HS-5 (cell line): ENCODE measurements at places on chromosomes 4 and X.

- DNase-seq: no peak
Observed at GRCh38 chr4:27251771-27252170, 391.1 kb downstream of the STIM2 start.

- DNase-seq: no peak
Observed at GRCh38 chr4:86775061-86775460, 74.1 kb downstream of the SLC10A6 start.

- DNase-seq: no peak
Observed at GRCh38 chrX:18041656-18042055, 179.0 kb downstream of the BEND2 start.

GRCh38 chrX:17596546-17597205, 140.6 kb upstream of the SCML1 start:
- no peak for DNase-seq

DNA sequence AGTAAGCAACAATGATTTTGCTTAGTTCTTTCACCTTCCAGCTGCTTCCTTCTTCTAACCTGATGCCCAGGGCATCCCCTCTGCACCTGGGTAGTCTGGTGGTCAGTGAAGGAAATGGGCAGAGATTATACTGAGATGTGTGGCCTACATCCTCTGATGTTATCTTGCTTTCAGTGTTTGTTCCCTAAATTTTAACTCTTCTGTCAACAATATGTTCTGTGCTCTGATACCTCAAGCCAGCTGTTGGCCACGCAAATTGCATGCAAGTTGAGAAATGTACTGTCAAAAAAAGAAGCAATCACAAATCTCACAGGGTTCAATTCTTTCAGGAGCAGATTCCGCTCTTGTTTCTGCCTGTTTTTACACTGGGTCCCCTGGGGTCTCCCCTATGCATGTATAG, 73.8 kb downstream of the FBXW7 start:
- DNase-seq: no peak

DNA sequence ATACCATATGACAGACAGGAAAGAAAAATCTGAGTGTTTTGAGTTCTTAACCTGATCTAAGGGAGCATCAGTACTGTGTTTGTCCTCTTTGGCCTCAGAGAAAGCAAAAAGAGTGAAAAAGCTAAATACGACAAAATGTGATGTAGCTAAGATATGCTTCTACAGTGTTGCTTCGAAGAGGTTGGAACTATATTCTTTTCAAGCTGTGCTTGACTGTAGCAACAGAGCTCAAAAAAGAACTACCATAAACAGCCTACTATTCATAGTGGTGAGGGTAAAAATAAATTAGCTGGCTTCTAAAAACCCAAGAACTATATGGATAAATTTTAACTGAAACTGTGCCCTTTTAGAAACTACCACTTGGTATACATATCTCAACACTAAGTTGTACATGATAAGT, 881.8 kb upstream of the PCDH10 start:
- no peak for DNase-seq

DNA sequence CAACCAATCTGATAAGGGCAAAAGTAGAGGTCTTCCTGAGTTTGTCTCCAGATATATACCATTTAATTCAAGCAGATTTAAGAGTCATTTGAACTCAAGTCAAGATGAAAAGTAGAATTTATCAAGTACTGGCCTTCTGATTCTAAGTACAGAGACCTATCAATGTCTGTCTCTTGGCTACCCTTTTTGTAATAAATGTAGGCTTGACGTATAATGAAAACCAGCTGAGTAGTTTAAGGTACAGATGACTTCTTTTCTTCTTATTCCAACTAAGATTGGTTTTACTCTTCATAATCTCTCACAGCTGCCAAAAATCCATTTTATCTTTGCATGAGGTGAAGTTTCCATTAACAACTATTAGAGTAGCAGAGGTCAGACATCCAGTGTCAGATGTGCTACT, 867.6 kb downstream of the FAT4 start:
- no peak for DNase-seq

GRCh38 chr4:76758290-76758882, 139.6 kb downstream of the SOWAHB start:
- DNase-seq: peak; percentile 59

- DNase-seq: no peak
Observed at GRCh38 chr4:108483079-108483478, 137.3 kb upstream of the RPL34 start.

GRCh38 chr4:83268491-83268890, 16.1 kb downstream of the COQ2 start:
- no peak for DNase-seq

DNA sequence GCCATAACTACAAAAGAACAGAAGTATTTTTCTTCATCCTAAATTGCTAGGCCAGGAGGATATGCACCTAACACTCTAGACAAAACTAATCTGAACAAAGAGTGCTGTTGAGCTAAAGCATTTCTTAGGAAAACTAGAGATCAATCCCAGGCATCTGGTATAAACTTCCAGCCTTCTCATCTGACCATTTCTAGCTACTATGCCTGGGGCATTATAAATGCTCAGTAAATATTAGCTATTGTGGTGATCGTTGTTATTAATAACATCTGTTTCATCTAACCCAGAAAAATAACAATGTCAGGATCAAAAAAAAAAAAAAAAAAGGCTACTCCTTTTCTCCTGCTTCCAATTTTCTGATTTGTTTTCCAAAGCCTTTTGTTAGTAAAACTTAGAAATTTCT, 7.7 kb upstream of the SLC10A6 start:
- DNase-seq: no peak

GRCh38 chr4:178941975-178942374, 1499.7 kb upstream of the AGA start:
- DNase-seq: no peak

DNA sequence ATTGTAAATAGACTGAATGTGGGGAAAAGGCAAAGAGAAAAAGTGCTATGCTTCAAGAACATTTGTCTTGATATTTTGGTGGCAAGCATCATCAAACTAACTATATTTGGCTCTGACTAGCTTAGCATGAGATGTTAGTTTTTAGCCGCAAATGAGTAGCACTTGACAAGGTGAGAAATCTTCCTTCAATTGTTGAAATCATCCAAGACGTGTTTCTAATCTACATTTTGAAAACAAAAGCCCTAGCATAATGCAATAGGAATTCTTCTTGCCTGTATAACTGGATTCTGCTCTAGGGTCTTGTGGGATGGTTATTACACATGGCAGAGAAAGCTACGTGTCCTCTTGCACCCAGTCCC, 92.5 kb downstream of the SORBS2 start:
- no peak for DNase-seq

DNA sequence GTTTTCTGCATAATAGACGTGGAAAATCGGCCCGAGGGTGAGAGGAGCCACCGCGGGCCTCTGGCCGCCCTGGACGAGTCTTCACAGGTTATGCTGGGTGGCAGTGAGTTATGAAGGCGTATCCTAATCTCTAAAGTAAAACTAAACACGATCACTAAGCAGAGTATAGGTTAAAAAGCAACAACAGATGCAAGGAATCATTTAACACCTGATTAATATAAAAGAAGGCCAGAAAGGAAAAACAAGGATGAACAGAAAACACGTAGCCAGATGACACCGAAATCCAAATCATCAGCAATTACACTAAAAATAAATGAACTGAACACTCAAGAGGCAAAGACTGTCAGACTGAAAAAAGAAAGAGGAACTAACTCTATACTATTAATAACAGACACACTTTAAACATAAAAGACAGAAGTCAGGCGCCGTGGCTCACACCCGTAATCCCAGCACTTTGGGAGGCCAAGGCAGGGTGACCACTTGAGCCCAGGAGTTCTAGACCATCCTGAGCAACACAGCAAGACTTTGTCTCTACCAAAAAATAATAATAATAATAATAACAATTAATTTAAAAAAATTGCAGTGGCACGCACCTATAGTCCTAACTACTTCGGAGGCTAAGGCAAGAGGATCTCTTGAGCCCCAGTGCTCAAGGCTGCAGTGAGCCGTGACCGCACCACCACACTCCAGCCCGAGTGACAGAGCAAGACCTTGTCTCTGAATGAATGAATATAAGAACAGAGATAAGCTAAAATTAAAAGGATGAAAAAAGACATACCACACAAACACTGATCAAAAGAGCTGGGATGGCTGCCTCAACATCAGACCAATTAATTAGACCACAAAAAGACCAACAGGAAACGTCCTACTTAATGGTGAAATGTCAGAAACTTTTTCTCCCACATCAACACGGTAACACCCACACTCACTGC, 30.0 kb downstream of the CTBP1 start:
- DNase-seq: no peak

DNA sequence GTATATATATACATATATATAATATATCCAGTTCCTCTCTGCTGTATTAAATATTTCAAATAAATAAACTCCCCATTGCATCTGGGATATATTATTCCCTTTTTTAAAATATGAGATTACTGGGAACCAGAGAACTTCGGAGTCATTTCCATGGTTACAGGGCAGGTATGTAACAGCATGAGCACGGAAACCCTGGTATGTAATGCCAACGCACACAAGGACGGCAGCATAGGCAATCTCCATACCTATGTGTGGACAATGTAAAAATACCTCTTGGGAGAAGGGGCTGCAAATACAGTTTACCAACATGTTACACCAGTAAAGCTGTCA, 62.8 kb downstream of the NUDT10 start:
- DNase-seq: no peak

- no peak for DNase-seq
Observed at GRCh38 chrX:100895365-100896075, 21.4 kb upstream of the NOX1 start.
